Neural progenitor cell (in vitro differentiated cells): ENCODE measurements at places on chromosomes 11 and 22. TPM values are rescaled to one million over a fixed set of nuclear protein-coding genes. Genes with fewer than 3 reads are reported as not detected.

Gene PTGDR2
- 0.06 TPM in 1 of 2 replicates, not detected in the other for total RNA-seq

GRCh38 chr11:45655347-45655756, 10.1 kb downstream of the CHST1 start:
- DNase-seq = peak; percentile 91
- H3K27me3 ChIP-seq = peaks cover 13% of the 10 kb centered on the region
- peaks cover 17% of the 10 kb centered on the region for H3K4me1 ChIP-seq
- H3K36me3 ChIP-seq = no peaks in the 10 kb centered on the region
- no peak overlapping the region for H3K4me3 ChIP-seq

DNA sequence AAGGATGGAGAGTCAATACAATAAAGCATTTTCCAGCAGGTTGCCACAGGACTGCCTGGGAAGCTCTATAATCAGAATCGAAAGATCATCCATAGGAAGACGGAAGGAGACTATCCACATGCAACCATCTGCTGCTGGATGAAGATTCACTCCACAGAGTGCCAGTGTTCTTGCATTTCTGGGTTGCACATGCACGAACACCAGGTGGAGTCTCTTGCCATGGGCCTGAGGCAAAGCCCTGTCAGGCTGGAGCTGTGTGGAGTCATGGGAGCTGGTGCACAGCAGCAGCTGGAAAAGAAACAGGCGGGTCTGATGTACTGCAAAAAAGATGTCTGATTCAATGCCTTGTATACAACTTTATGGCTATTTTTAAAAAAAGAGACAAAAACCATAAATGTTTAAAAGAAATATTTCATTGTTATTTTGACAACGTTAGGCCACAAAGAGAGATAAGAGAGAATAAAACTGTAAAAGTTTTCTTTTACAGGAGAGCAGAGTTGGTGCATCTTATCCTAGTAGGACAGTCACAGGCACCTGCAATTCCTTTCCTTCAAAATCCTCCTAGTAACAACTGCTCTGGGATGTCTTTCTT, 12.9 kb upstream of the FAT3 start:
- DNase-seq = peak; percentile 79
- no peaks in the 10 kb centered on the region for H3K36me3 ChIP-seq
- no peak overlapping the region for H3K27ac ChIP-seq
- H3K4me1 ChIP-seq = peaks cover 21% of the 10 kb centered on the region
- H3K4me3 ChIP-seq = no peak overlapping the region

GRCh38 chr11:127843483-127844396, 743.6 kb downstream of the ETS1 start:
- H3K4me1 ChIP-seq = peaks cover 17% of the 10 kb centered on the region
- DNase-seq = peak; percentile 92
- no peaks in the 10 kb centered on the region for H3K36me3 ChIP-seq
- H3K4me3 ChIP-seq = no peak overlapping the region
- no peaks in the 10 kb centered on the region for H3K27me3 ChIP-seq
- H3K27ac ChIP-seq = no peak overlapping the region

- DNase-seq = peak; percentile 19
- H3K27ac ChIP-seq = no peak overlapping the region
- peak overlapping the region; percentile 47 for H3K4me3 ChIP-seq
- H3K27me3 ChIP-seq = peaks cover 63% of the 10 kb centered on the region
- peaks cover 14% of the 10 kb centered on the region for H3K4me1 ChIP-seq
- H3K36me3 ChIP-seq = no peaks in the 10 kb centered on the region
Measured at GRCh38 chr11:130160498-130161155, 1.0 kb downstream of the ST14 start.
